Tibial nerve (tissue), 4 donors: ENCODE measurements at places on chromosomes 5 and 9. TPM values are rescaled to one million over a fixed set of nuclear protein-coding genes. Genes with fewer than 3 reads are reported as not detected.

- no peak for DNase-seq
Observed at GRCh38 chr5:118068886-118069285, 919.5 kb downstream of the DTWD2 start.

- DNase-seq, result no peak
Observed at GRCh38 chr9:132647355-132647754, 22.4 kb downstream of the DDX31 start.

DNA sequence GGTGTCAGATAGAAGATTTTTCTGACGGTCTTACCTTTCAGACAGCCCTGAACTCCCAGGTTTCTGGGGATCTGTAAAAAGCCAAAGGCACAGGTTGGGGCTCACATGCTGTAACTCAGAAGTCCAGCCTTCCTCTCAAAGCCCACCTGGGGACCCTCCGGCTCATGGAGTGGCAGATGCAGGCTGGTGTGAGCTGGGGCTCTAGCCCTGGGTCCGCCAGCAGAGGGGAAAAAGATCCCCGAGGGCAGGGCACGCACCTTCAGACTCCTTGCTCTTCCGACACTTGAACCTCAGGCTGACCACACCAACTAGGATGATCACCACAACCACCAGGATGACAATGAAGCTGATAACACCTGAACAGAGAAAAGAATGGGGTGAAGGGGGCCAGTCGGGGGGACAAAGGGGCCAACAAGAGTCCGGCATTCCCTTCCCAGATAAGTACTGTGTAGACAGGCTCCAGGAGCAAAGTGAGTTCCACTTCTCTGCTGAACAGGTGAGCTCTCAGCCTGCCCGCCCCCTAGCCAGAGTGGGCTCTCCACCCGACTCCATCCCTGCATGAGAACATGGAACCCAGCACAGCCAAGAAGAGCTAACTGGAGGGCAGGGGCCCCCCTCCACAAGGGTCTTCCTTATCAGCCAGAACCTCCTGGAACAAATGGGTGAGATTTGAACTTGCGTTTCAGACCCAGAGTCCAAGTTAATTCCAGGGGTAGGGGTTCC, 7.8 kb downstream of the ECSCR start:
- no peak for DNase-seq

- DNase-seq, result no peak
Observed at GRCh38 chr9:34687276-34688030, 3.6 kb downstream of the CCL19 start.

The MELK gene
- 0.60 TPM for total RNA-seq

- DNase-seq, result no peak
Observed at GRCh38 chr5:66012271-66012670, 85.9 kb downstream of the ERBIN start.

GRCh38 chr5:34684281-34684979, 28.3 kb downstream of the RAI14 start:
- DNase-seq, result no peak
